MV-4-11 (cell line): ENCODE measurements at places on chromosomes 12 and 14.

- peak; percentile 0 for DNase-seq
Measured at GRCh38 chr14:33432407-33433023, 493.8 kb downstream of the NPAS3 start.

GRCh38 chr12:93601591-93601990 lies 29.1 kb downstream of the SOCS2 start:
- DNase-seq = peak; percentile 8

- DNase-seq = no peak
Measured at GRCh38 chr14:39446131-39446744, 14.0 kb upstream of the FBXO33 start.

DNA sequence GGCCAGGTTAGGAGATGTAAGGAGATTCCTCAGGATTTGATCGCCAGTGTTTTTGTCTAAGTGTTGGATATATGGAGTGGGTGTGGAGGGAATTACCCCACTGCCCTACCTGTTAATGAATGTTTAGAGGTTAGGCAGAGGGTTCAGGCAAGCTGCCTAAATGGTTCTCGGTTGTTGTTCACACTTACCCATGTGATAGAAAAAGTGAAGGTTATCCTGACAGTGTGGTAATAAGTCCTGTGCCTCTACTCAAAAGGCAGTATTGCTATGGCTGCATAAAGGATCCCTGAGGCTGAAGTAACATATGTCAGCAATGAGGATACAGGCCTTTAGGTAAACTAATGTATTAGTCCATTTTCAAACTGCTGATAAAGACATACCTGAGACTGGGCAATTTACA lies 112.0 kb downstream of the GPHN start:
- no peak for DNase-seq

- no peak for DNase-seq
Measured at GRCh38 chr12:72793796-72794195, 521.6 kb downstream of the TRHDE start.

DNA sequence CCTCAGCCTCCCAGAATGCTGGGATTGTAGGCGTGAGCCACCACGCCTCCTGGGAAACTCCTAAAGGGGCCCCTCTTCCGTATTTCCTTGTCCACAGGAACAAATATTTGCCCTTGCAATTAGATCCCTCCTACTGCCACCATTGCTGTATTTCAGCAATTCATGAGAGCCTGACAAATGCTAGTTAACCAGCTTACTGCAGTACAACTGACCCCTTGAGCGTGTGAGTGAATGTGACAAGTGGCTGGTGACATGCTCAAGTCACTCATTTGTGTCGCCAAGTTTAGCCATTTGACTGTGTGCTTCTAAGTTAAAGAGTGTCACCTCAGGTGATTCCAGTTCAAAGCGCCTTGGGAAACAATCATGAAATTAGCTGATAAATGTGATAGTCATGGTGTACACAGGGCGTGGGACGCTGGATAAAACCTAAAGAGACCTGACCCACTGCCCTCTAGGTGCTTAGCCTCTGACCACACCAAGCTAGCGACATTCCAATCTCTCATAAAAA lies 56.1 kb upstream of the MAP1LC3B2 start:
- DNase-seq = no peak

DNA sequence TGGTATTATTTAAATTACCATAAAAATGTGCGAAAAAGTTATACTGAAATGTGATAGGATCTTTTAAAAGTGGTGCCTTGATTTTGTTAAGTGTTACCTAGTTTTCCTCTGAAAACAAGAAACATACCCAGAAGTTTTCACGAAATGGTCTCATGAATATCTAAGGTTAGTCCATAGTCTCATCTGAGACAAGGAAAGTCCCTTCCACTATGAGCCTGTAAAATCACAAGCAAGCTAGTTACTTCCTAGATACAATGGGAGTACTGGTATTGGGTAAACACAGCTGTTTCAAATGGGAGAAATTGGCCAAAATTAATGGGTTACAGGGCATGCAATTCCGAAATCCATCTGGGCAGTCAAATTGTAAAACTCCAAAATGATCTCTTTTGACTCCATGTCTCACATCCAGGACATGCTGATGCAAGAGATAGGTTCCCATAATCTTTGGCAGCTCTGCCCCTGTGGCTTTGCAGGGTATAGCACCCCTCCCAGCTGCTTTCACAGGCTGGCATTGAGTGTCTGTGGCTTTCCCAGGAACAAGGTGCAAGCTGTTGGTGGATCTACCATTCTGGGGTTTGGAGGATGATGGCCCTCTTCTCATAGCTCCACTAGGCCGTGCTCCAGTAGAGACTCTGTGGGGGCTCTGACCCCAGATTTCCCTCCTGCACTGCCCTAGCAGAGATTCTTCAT lies 271.4 kb downstream of the NAV3 start:
- peak; percentile 16 for DNase-seq
